SK-N-DZ (cell line): ENCODE measurements at places on chromosomes 1 and 21.

- no peak for DNase-seq
Measured at GRCh38 chr1:11855430-11855829, 3.3 kb downstream of the NPPB start.

DNA sequence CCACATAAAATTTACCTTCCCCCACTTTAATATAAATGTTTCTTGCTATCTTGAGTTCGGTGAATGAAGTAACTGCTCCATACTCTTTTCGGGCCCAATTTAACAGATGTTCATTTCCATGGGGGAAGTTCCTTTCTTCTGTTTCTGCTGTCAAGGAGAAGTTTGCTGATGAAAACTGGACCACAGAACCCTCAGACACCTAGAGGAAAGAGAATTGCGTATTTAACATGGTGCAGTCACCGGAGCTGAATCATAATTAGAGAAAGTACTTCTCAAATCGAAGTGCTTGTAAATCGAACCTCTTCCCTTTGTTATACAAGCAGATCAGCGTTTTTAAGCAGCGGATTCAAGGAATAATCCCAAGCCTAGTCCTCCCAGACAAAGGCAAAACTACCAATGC is 151.2 kb downstream of the TGFBR3 start:
- DNase-seq = no peak

GRCh38 chr1:183995322-183996039 is 42.0 kb downstream of the COLGALT2 start:
- DNase-seq = no peak

DNA sequence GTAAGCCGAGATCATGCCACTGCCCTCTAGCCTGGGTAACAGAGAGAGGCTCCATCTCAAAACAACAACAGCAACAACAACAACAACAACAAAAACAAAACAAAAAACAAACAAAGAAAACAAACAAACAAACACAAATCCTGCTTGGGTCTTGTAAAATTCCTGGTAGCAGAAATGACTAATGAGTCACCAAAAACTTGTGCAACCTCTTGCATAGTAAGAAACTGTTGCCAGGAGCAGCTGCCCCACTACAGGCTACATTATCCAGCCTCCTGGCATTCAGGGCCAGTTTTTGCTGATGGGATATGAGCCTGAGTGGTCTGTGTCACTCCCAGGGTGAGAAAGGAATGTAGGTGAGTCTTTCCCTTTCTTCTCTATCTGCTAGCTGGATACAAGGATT is 245.4 kb downstream of the TNR start:
- DNase-seq = no peak

- DNase-seq = no peak
Measured at GRCh38 chr1:212030936-212031528, 4.3 kb downstream of the INTS7 start.

- DNase-seq = no peak
Measured at GRCh38 chr1:201990427-201990826, 8.0 kb downstream of the RNPEP start.
